Inflammatory macrophage treated with lipopolysaccharide for 4 hours (primary cell): ENCODE measurements at places on chromosomes 6 and 20.

GRCh38 chr6:53919881-53920360 is 125.1 kb downstream of the LRRC1 start:
- no peak for DNase-seq

DNA sequence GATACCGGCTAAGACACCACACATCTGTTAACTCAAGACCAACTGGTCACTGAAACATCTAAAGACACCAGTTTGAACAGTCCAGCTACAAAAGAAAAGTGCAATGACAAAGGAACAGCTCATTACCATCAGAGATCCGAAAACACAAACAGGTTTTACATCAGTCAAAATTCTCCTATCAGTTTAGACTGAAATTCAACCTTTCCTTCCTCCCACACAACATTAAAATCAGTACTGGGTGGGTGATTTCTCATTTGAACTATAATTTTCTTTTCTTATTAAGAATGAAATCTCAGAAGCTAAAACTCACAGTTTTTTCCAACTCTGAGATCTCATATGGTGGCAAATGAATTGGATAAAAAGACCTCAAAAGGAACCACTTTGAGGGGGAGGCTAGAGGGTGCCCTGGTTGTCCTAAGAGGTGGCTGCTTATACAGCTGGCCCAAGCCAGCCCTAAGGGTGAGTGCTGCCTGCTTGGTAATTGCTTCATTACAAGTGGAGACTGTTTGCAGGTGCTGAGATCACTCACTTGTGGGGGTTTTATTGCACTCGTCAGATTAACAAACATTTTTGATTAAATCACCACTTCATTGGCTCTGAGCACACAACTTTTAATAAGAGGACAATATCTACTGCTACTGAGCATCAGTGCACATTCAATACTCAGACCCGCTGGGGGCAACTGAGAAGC is 4.3 kb downstream of the CCDC167 start:
- no peak for DNase-seq

GRCh38 chr6:158536891-158537798 is 22.7 kb upstream of the TMEM181 start:
- DNase-seq = no peak

DNA sequence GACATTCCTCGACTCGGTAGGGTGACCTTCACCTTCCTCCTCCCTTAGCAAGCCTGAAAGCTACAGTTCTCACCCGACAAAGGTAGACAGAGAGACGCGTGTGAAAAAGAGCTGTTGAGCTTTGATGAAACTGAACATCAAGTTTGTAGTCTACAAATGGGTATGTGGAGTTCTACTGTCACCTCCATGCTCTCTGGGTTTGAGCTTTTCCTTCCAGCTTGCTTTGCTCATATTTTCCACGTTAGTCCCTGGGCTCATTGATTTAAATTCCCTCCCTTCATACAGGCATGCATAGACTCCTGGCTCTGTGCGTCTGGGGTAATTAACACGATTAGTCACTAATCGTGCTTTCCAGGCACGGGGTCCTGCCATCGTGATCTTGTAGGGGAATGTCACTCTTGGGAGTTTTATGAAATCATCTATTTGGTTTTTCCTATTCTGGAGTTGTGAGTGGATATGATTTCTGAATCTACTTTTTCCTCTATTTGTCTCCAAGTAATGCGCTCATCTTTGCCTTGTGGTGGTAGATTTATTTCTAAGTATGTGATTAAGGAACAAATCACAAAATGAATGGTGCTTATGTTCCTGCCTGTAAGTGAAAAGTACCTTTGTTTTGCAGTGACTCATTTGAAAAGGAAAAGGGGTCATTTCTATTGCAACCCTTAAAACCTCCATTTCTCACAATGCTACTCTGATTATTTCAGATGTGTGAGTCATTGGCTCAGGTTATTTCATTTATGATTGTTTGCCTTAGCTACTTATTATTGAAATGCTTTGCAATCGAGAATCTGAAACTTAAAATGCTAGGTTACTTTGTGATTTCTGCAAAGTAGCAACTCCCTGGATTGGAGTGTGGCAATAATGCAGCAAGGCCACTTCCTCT is 154.6 kb downstream of the ZDHHC14 start:
- DNase-seq = peak; percentile 92

DNA sequence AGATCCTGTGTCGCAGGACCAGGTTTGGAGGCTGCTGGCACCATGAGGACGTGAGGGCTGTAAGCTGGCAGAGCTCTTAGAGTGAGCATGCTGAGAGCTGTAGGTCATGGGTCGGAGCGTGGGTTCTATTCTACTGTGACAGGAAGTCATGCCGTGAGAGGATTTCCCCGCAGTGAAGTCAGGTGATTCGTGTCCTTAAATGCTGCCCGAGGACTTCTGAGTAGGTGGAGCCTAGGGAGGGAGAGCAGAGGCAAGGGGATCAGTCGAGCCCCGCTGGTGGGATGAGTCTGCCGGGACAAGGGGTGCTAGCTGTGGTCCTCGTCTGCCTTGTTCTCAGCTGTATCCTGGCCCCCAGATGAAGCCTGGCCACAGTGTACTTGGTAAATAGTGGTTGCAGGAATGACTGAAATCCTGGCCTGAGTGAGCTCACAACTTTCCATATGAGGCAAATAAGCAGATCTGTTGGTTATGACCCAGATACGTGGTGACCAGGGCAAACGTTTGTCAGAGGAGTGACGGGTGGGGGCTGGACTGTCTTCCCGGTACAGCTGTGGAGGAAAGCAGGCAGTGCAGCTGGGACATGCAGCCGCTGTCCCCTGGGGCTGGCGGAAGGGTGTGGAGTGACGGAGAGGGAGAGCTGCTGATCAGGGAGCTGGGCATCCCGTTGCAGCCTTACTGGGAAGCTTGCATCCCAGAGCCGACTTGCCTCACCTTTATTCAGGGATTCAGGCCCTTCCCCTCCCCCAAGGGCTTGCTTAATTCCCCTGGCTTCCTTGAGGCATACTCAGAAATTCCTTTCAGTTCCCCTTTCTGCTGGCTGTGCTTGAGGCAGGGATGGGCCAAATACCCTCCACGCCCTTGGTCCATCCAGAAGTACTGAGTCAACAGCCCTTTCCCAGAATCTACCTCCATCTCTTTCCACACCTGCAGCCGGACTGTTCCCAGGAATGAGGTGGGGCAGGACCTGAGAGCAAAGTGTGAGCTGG is 250.9 kb upstream of the RREB1 start:
- peak; percentile 96 for DNase-seq

GRCh38 chr6:157019733-157020132 is 242.6 kb downstream of the ARID1B start:
- peak; percentile 43 for DNase-seq

DNA sequence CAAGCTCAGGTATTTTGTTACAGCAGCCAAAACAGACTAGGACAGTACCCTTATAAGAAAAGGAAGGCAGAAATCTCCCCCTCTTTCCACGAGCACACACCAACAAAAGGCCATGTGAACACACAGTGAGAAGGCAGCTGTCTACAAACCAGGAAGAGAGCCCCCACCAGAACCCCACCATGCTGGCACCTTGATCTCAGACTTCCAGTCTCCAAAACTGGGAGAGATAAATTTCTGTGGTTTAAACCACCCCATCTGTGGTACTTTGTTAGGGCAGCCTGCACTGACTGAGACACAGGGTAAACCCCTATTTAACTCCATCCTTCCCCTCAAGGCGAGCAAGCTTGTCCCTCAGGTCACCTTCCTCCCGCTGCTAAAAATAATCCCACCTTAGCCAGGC is 475.8 kb upstream of the JARID2 start:
- no peak for DNase-seq

DNA sequence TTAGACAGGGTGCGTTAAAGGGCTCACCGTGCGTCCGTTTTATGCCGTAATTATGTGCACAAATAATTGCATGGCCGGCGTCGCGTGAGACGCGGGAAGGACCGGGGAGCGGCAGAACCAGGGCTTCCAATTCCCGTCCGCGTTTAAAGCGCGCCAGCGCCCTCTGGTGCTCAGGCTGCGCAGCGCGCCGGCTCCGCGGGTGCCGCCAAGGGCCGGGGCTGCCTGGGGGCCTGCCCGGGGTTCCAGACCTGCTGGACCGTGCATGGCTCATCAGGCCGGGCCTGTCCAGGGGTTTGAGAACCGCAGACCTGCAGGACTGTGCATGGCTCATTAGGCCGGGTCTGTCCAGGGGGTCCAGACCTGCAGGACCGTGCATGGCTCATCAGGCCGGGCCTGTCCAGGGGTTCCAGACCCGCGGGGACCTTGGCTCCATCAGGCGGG is 369.0 kb downstream of the THBS2 start:
- peak; percentile 45 for DNase-seq

DNA sequence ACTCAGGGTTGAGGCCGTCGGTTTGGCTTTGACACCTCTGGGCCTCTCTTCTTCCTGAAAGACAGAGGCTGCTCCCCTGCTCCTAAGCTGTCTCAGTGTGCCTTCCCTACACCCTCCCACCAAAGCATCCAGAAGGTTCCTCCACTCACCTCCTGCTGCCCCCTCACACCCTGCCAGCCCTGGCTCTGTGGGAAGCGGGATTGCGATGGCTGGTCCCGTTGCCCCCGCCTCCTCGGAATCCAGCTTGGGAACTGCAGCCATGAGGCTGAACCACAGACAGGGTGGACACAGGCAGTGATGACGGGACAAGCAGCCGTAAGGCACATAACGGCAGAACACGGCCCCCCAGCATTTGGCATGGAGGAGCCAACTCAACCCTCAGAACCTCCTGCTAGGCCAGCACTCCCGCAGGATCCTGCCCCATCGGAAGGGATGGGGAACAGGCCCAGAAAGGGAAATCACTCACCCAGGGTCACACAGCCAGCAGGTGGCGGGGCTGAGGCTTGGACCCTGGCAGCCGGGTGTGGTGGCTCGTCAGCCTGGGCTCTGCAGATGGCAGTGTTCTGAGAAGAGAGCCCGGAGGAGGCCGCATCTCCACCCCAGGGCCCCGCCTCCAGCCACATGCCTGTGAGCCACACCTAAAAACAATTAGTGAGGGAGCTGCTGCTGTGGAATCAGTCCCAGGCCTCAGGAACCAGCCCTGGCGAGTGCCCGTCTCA is 139.6 kb downstream of the PHACTR3 start:
- no peak for DNase-seq

- DNase-seq = no peak
Observed at GRCh38 chr6:149983145-149983544, 19.4 kb downstream of the ULBP1 start.

DNA sequence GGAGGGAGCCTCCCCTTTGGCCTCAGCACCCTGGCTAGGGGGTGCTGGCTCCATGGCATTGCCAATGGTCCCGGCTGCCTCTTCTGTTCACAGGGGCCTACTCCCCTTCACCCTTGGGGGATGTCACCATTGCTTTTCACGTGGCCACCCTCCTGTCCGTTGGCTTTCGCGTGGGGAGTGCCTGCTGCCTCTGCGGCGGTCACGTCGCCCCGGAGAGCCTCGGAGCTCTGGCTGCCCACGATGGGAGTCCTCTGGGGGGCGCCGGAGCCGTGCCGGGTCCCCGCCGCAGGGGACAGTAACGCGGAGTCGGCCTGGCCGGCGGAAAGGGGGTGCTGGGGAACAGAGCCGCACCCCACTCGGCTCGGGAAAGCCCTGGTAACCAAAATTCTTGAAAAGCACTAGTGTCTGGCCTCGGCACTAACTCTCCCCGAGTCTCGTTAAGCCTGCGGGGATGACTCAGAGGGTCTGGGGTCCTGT is 661 bp upstream of the HEBP2 start:
- DNase-seq = no peak

DNA sequence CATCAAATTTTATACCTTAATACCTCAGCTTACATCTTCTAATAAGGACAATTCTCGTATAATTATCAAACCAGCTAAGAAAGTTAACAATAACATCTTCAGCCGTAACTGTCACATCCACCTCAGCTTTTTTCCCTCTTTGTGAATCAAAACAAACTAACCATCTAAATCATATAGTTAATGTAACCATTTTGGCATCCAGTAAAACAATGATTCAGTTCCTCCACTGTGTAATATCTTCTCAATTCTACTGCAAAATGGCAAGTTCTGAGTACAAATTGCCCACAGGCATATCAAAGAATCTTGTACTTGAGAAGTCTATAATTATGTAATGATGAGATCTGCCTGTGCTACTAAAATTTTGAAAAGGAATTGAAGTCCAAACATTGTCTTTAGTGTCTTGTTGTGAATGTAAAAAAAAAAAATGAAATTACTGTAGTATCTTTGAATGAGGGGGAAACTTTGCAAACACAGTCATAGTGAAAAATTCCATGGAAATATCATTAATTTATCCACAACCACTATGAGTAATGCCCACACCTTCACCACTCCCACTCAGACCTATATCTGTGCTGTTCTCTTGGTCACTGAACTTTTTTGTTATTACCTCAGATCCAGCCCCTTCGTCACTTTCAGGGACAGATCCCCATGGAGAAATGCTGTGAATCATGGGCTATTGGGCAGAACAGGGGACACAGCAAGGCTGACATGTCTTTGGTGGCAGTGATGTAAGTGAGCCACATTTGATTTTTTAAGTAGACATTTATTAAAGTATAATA is 178.6 kb upstream of the RAB32 start:
- no peak for DNase-seq

DNA sequence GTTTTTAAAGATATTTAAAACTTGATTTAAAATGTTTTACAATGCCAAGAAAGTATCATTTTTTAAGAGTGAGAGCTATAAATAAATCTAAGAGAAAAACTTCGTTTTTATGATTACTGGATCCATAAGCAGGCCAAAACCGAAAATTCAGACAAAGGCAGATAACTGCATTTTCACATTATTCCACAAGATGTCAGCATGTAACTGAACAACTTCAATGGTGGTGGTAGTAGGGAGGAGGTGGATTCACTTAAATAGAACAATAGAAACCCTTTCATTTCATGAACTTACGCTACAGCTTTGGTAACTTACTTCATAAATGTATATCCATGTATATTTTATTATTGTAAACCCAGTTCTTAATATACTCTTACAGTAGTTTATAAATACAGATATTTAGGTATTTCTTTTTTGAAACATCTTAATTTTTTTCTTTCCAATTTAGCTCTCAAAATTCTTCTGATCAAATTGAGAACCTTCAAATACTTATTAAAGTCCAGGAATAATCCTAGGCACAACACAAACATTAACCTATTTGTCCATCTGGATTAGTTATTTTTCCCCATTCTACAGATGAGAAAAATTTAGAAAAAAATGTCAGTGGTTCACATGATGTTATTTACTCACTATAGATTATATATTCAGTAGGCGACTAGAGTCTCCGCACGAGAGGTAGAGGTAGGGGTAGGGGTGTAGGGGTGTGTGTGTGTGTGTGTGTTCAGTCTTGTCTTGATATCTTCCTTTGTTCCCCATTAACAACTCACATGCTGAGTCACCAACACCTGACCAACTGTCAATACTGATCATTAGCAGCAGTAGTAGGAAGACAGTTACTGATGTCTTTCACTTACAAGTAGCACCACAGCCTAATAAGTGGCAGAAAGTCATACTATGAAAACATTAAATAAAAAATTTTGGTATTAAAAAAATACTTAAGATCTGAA is 111.5 kb downstream of the ARHGAP18 start:
- peak; percentile 73 for DNase-seq

- DNase-seq = no peak
Observed at GRCh38 chr6:33766921-33767907, 20.5 kb upstream of the IP6K3 start.

DNA sequence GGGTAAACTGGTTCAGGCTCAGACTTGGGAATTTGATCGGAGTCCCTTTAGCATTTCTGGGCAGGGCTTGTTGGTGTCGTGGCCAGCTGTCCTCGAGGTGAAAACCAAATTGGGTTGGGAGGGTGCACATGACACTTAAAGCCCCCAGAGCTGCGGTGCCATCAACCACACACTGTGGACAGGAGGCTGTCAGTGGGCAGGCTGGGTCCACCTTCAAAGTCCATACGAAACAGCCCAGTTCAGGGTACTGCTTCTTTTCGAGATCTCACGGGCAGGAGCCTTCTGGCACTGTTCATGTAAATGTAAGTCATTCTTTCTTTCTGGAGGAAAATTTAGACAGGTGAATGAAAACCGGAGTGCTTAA is 7.0 kb downstream of the SYNJ2 start:
- DNase-seq = no peak

- no peak for DNase-seq
Observed at GRCh38 chr20:51488331-51488730, 54.2 kb downstream of the NFATC2 start.
